ENCODE measurements at places on chromosomes 4 and X. TPM values are rescaled to one million over a fixed set of nuclear protein-coding genes. Genes with fewer than 3 reads are reported as not detected.

Gene FGF5
- total RNA-seq, result 0.06 TPM

DNA sequence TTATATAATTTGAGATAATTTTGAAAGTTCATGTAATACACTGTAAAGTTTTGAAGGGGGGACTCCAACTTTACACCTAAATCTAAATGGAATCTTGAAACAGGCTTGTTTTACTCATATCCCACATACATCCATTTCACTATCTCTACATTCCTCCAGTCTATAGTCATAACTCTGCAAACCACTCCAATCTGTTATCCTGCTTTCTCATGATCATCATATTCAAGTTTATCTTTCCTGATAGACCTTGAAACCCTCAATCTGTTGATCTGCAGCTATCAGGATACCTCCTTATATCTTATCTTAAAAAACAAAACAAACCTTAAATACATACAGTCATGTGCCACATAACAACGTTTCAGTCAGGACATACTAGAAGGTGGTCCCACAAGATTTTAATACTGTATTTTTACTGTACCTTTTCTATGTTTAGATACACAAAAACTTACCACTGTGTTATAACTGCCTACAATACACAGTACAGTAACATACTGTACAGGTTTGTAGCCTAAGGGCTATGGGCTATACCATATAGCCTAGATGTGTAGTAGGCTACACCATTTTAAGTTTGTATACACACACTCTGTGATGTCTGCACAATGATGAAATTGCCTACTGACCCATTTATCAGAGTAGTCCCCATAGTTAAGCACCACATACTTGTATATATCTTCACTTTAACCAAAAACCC lies 14.0 kb downstream of the CHIC2 start:
- DNase-seq, result no peak

GRCh38 chr4:24922416-24922815 lies 9.6 kb upstream of the CCDC149 start:
- DNase-seq, result no peak

DNA sequence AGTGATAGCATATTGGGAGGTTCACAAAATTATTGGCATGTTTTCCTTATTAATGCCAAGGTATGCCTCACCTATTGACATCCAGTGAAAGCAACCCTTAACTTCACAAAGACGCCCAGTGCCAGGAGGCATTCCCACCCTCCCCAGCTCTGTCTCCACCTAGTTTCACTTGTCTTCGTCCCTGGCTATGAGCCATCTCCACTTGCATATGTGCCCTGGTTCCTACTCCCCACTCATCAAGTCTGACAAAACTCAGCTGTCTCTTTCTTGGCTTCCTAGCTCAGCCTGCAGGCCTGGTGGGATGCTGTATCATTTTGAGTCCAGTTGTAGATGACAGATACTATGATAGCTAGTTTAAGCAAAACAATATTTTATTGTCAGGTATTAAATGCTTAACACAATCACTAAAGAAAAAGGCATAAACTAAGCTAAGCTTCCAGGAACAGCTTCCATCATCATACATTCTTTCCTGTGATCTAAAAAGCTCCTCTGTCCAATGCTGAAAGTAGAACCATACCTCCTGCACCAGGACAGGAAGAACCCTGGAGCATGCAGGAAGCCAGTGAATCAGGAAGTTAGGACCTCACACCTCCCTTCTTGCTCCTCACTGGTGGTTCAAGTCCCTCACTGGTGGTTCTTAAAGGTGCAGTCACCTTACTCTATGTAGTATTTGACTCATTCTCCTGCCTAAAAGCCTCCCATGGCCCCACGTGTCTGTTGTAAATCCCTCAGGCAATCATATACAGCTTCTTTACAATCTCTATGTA lies 410.3 kb upstream of the RASGEF1B start:
- no peak for DNase-seq

DNA sequence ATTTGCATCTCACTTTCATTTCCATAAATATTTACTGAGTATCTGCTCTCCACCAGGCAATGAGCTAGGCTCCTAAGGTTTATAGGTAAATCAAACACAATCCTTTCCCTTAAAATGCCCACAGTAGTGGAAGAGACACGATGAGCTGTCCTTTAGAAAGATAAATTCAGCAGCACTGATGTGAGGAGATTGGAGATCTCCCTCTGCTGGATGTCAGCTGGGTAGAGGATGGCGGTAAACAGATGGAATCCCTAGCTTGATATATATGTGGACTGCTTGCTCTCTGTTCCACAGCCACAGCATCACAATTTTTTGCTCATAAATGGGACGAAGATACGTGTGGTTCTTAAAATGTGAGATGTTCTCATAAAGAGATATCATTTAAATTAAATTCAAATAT lies 216.4 kb upstream of the RASGEF1B start:
- DNase-seq, result no peak

Measured in CD4-positive, alpha-beta memory T cell (primary cell).